ENCODE measurements at places on chromosomes 3 and 15. TPM values are rescaled to one million over a fixed set of nuclear protein-coding genes. Genes with fewer than 3 reads are reported as not detected.
A peak's percentile ranks its signal among the peaks of the same experiment; 100 is the strongest.

GRCh38 chr3:160612386-160613075 lies 47.2 kb upstream of the KPNA4 start:
- DNase-seq, result no peak
- H3K4me1 ChIP-seq, result peaks cover 14% of the 10 kb centered on the region
- H3K27ac ChIP-seq, result no peak overlapping the region
- H3K27me3 ChIP-seq, result peaks cover 8% of the 10 kb centered on the region
- no peak overlapping the region for H3K4me3 ChIP-seq
- H3K36me3 ChIP-seq, result no peaks in the 10 kb centered on the region

GRCh38 chr3:17478673-17479072 lies 263.8 kb downstream of the TBC1D5 start:
- H3K4me1 ChIP-seq, result peaks cover 20% of the 10 kb centered on the region
- DNase-seq, result peak; percentile 83
- H3K27ac ChIP-seq, result peak overlapping the region; percentile 69
- no peak overlapping the region for H3K4me3 ChIP-seq
- no peaks in the 10 kb centered on the region for H3K27me3 ChIP-seq

DNA sequence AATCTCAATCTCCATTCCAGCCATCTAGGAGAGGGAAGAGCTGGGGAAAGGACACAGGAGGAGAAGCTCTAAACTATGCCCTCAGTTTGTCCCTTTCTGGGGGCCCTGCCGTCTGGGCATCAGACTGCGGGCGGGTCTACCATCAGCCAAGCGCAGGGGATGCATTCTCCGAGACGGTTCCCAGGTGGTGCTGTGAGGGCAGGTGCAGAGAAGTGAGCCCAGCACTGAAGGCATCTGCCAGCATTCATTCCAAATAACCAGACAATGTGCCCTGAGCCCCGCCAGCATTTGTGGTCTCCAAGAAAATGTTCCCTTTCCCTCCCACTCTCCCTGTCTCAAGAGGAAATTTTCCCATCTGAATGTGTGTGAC lies 265.7 kb downstream of the XXYLT1 start:
- H3K4me3 ChIP-seq, result no peak overlapping the region
- no peak overlapping the region for H3K27ac ChIP-seq
- peaks cover 69% of the 10 kb centered on the region for H3K27me3 ChIP-seq
- DNase-seq, result no peak

- H3K4me3 ChIP-seq, result no peak overlapping the region
- H3K36me3 ChIP-seq, result no peaks in the 10 kb centered on the region
- H3K27ac ChIP-seq, result no peak overlapping the region
- no peak for DNase-seq
- no peaks in the 10 kb centered on the region for H3K27me3 ChIP-seq
- H3K4me1 ChIP-seq, result no peaks in the 10 kb centered on the region
These were observed 837.1 kb downstream of the AGBL1 start for GRCh38 chr15:86916671-86917360.

- no peak for DNase-seq
- no peaks in the 10 kb centered on the region for H3K36me3 ChIP-seq
- no peaks in the 10 kb centered on the region for H3K27me3 ChIP-seq
- no peak overlapping the region for H3K27ac ChIP-seq
- H3K4me1 ChIP-seq, result peaks cover 49% of the 10 kb centered on the region
These were observed 88.8 kb upstream of the C3orf80 start for GRCh38 chr3:160136421-160136820.

- H3K4me1 ChIP-seq, result peaks cover 65% of the 10 kb centered on the region
- peak overlapping the region; percentile 62 for H3K27ac ChIP-seq
- 0 out of 2 replicates have a peak, but pooled peaks cover 4% of the 10 kb centered on the region for H3K36me3 ChIP-seq
- peaks cover 5% of the 10 kb centered on the region for H3K27me3 ChIP-seq
- peak; percentile 86 for DNase-seq
These were observed 3.3 kb upstream of the SKIC8 start for GRCh38 chr15:78302579-78303312.

DNA sequence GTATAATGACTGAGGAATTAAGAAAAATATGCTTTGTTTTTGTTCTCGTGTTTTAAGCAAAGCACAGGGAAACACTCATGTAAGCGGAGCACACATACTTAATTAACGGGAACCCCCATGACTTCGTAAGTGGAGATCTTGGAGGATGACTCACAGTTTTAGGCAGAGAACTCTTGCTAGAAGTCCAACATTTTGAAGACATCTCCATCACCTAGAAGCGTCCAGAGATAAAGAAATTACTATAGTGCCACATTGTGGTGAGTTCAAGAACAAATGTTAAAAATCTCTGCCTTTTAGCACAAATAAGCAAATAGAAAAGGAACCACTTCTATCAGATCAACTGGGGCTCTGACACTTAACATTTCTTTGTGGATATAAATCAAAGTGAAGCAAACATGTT lies 194.1 kb upstream of the ARHGEF26 start:
- no peak overlapping the region for H3K4me3 ChIP-seq
- no peaks in the 10 kb centered on the region for H3K27me3 ChIP-seq
- H3K4me1 ChIP-seq, result no peaks in the 10 kb centered on the region
- H3K27ac ChIP-seq, result no peak overlapping the region
- DNase-seq, result peak; percentile 10

DNA sequence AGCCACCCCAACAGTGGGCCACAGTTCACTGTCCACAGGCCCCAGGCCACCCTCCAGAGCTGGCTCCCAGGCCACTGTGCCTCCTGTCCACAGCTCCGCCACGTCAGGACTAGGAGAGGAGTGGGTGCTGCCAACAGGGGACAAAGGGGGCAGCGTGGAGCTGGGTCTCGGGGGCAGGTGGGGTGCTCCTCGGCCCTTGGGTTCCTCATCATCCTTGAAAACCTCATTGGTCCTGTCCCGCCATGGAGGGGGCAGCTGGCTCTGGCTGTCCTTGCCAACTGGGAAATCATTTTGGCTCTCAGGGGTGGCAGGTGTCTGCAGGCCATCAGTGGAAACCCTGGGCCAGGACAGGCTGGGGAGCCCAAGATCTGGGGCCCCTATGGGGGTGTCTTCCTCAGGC lies 45.2 kb downstream of the ADAMTS7 start:
- H3K4me3 ChIP-seq, result no peak overlapping the region
- H3K36me3 ChIP-seq, result no peaks in the 10 kb centered on the region
- no peaks in the 10 kb centered on the region for H3K27me3 ChIP-seq
- H3K4me1 ChIP-seq, result no peaks in the 10 kb centered on the region
- DNase-seq, result no peak

- no peak overlapping the region for H3K4me3 ChIP-seq
- peaks cover 23% of the 10 kb centered on the region for H3K27me3 ChIP-seq
- H3K4me1 ChIP-seq, result peaks cover 11% of the 10 kb centered on the region
- DNase-seq, result peak; percentile 7
These were observed 91.5 kb downstream of the CD47 start for GRCh38 chr3:107999215-107999775.

DNA sequence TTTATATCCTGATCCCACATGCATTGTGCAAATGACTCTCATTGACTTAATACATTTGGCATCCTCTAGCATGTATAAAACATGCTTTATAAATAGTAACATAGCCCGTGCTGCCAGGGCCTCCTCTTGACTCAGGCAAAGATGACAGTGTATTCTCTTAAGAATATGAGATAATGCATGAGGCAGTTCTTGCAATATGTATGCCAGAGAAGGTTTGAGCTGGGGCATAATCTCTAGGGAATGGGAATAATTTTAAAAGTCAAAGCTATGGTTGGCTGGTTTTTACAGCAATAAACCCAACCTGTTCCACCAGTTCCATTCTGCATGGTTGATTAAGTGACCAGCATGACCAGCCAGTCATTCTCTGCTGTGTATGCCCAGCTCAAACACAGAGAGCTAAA lies 179.0 kb upstream of the PFN2 start:
- peaks cover 2% of the 10 kb centered on the region for H3K36me3 ChIP-seq
- H3K4me3 ChIP-seq, result no peak overlapping the region
- H3K27me3 ChIP-seq, result no peaks in the 10 kb centered on the region
- DNase-seq, result peak; percentile 79

DNA sequence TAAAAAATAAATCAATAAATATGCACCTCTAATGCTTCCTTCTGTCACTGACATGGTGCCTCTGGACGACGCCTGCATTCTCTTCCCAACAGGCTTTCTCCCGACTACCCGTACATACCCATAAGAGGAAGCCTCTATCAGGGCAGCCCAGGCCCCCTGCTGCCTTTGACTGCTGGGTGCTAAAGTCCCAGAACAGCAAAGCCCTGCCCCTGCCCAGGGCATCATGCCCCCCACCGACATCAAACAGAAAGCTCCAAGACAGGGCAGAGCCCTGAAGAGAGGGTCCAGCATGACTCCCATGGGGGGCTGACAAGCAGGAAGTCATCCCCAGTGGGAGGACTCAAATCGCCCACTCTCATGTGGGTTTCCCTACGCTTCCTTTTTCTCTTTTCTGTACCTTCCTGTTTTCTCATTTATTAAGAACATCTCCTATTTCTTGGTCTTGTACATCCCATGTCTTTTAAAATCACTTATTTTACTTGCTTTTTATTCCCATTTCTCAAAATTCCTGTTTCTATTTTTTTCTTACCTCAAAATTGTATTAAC lies 23.4 kb downstream of the XPC start:
- no peak overlapping the region for H3K27ac ChIP-seq
- H3K27me3 ChIP-seq, result peaks cover 3% of the 10 kb centered on the region
- peaks cover 12% of the 10 kb centered on the region for H3K4me1 ChIP-seq
- H3K36me3 ChIP-seq, result peaks cover 45% of the 10 kb centered on the region

Gene CYP1A1
- not detected for total RNA-seq

Gene ANKRD34C
- total RNA-seq, result not detected

Gene BFSP2
- total RNA-seq, result not detected

Gene MON1A
- total RNA-seq, result 14.4 TPM
